Karpas-422 (cell line): ENCODE measurements at places on chromosomes 2 and 18. TPM values are rescaled to one million over a fixed set of nuclear protein-coding genes. Genes with fewer than 3 reads are reported as not detected.

RETSAT gene
- 21.6 and 23.0 TPM in 2 replicates for total RNA-seq

SGPP2 gene
- not detected in 2 replicates for total RNA-seq

DOCK10 gene
- 0.15 and 0.76 TPM in 2 replicates for total RNA-seq

C2orf80 gene
- not detected in 2 replicates for total RNA-seq

ASB18 gene
- total RNA-seq: not detected in 2 replicates

RTKN gene
- 28.1 and 31.5 TPM in 2 replicates for total RNA-seq

COL4A3 gene
- total RNA-seq: 0.04 and 0.60 TPM in 2 replicates

TRAK2 gene
- 4.4 and 6.0 TPM in 2 replicates for total RNA-seq

SIX3 gene
- total RNA-seq: not detected in 2 replicates

FOSL2 gene
- 0.30 and 0.61 TPM in 2 replicates for total RNA-seq

NAT8 gene
- not detected in 2 replicates for total RNA-seq

ARHGAP28 gene
- total RNA-seq: not detected in 2 replicates

ALK gene
- not detected in 2 replicates for total RNA-seq

CERKL gene
- total RNA-seq: 15.4 and 24.4 TPM in 2 replicates

UGT1A5 gene
- total RNA-seq: not detected in 2 replicates

ANKRD30B gene
- total RNA-seq: not detected in 2 replicates

MEP1B gene
- total RNA-seq: not detected in 2 replicates

SPC25 gene
- total RNA-seq: 5.4 and 17.5 TPM in 2 replicates

TMEM169 gene
- not detected in 2 replicates for total RNA-seq

KATNAL2 gene
- 14.5 and 29.5 TPM in 2 replicates for total RNA-seq

LRRFIP1 gene
- total RNA-seq: 29.9 and 30.7 TPM in 2 replicates

ACP1 gene
- 145 and 185 TPM in 2 replicates for total RNA-seq

LYPD6B gene
- 0.43 and 0.75 TPM in 2 replicates for total RNA-seq

RNF152 gene
- 0.07 and 0.83 TPM in 2 replicates for total RNA-seq

PIEZO2 gene
- total RNA-seq: not detected in 2 replicates

ADGRF3 gene
- total RNA-seq: 0.25 TPM in 1 of 2 replicates, not detected in the other

SERPINB3 gene
- total RNA-seq: not detected in 2 replicates

GAL3ST2 gene
- total RNA-seq: not detected in 2 replicates

MC5R gene
- total RNA-seq: not detected in 2 replicates

OR6B3 gene
- total RNA-seq: not detected in 2 replicates

SLC9A2 gene
- not detected in 2 replicates for total RNA-seq
